Dermis microvascular lymphatic vessel endothelial cell (primary cell): ENCODE measurements at places on chromosomes 2 and 18. TPM values are rescaled to one million over a fixed set of nuclear protein-coding genes. Genes with fewer than 3 reads are reported as not detected.

- DNase-seq = no peak
Observed at GRCh38 chr18:79852561-79853302, 55.0 kb downstream of the KCNG2 start.

DNA sequence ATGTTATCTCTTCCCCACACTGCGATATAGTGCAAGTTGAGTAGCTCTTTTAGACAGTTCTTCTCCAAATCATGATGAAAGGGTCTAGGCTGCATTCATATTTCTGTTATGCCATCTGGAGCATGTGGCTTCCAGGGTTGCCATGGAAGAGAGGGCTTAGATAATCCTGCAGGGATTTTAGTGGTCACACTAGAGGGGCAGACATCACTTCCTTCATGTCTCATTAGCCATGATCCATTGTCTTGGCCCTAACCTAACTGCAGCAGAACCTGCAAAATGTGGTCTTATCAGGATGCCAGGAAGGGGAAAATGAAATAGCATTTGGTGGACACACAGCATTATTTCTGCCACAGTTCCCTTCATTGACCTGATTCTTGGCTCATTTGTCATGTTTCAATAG is 83.1 kb downstream of the ADAM23 start:
- DNase-seq = no peak

Gene ZNF512
- 10.0 and 11.9 TPM in 2 replicates for total RNA-seq

Gene LYG1
- 0.13 and 0.51 TPM in 2 replicates for total RNA-seq

Gene FIGN
- total RNA-seq = under 0.01 TPM in 2 replicates
